ENCODE measurements at places on chromosomes 11 and 22.

DNA sequence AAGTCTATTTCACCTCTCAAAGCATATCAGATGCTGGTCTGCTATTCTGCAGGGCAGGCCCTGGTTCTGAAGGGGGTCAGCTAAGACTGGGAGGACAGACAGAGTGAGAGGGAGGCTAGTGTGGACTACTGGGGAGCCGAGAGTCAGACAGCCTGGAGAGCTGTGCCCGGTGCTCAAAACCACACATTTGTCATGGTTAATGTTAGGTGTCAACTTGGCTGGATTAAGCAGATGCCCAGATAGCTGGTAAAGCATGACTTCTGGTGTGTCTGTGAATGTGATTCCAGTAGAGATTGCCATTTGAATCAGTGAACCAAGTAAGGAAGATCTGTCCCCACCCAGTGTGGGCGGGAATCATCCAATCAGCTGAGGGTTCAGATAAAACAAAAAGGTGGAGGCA lies 102.6 kb downstream of the SNX19 start:
- no peak for DNase-seq

DNA sequence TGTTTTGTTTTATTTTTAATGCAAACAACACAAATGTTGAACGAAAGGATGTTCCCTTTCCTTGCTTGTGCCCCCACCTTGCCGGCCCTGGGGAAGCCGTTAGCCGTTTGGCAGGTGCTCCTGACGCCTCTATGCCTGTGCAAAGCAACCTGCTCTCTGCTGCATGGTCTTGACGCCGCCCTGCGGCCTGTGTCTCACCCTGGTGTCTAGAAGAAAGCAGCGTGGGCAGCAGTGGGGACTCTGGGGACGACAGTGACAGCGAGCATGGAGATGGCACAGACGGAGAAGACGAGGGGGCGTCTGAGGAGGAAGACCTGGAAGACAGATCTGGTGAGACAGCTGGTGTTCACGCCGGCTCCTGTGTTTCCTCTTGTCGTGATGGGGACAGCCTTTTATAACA lies 5.5 kb downstream of the PHRF1 start:
- no peak for DNase-seq

GRCh38 chr11:116950210-116950609 lies 112.8 kb upstream of the APOA1 start:
- DNase-seq = no peak

- no peak for DNase-seq
Observed at GRCh38 chr11:123483466-123483865, 53.4 kb downstream of the GRAMD1B start.

- no peak for DNase-seq
Observed at GRCh38 chr22:46935506-46936377, 173.3 kb downstream of the TBC1D22A start.

- no peak for DNase-seq
Observed at GRCh38 chr11:126840975-126841374, 159.6 kb downstream of the KIRREL3 start.

DNA sequence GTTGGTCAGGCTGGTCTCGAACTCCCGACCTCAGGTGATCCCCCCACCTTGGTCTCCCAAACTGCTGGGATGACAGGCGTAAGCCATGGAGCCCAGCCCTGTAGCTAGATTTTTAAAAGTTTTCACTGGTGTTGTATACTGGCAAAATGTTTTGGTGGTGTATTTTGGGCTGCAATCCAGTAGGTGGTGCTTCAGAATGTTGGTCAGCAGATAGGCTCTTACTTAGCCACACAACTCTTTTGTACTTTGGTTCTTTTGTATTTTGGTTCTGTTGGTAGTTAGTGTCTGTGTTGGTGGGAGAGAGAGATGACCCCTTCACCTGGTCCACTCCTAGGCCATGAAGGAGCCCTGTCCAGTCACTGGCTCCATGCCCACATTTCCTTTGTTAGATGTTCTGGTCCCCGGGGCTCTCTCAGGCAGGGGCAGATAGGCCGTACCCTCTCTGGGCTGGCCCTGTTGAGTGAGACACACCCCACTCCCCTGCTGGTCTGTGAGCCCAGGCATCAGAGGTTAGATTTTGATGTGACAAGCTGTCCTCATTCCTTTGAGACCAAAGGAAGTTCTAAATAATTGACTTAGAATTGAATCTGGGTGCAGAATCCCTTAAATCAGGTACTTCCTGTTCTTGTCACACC lies 123.8 kb downstream of the DDX10 start:
- DNase-seq = peak; percentile 20

GRCh38 chr11:33940538-33940815 lies 48.6 kb upstream of the LMO2 start:
- DNase-seq = no peak

- DNase-seq = no peak
Observed at GRCh38 chr11:67436459-67437081, 912 bp downstream of the PTPRCAP start.

GRCh38 chr11:3086114-3086513 lies 28.9 kb upstream of the CARS1 start:
- DNase-seq = no peak

DNA sequence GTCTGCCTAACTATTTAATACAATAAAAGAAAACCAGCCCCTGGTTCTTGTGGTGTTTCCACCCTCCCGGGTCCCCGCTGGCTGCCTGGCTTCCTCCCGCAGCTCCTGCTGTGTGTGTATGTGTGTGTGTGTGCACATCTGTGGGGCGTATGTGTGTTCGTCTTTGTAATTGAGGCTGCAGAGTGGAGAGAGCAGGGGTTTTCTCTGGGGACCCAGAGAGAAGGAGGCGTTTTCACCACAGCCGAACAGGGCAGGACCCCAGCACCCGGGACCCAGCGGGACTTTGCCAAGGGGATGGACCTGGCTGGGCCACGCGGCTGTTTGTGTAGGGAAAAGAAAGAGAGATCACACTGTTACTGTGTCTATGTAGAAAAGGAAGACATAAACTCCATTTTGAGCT lies 42.7 kb downstream of the IGLL1 start:
- no peak for DNase-seq

- DNase-seq = no peak
Observed at GRCh38 chr22:37012262-37012904, 6.9 kb downstream of the TST start.

DNA sequence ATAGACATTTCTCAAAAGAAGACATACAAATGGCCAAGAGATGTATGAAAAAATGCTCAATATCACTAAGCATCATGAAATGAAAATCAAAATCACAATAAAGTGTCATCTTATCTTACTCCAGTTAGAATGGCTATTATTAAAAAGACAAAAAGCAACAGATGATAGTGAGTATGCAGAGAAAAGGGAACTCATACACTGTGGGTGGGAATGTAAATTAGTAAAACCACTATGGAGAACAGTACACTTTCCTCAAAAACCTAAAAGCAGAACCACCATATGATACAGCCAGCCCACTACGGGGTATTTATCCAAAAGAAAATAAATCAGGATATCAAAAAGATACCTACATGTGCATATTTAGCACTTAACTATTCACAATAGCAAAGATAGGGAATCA lies 700.0 kb upstream of the ANO5 start:
- no peak for DNase-seq

- no peak for DNase-seq
Observed at GRCh38 chr11:15108592-15109130, 6.1 kb upstream of the INSC start.

DNA sequence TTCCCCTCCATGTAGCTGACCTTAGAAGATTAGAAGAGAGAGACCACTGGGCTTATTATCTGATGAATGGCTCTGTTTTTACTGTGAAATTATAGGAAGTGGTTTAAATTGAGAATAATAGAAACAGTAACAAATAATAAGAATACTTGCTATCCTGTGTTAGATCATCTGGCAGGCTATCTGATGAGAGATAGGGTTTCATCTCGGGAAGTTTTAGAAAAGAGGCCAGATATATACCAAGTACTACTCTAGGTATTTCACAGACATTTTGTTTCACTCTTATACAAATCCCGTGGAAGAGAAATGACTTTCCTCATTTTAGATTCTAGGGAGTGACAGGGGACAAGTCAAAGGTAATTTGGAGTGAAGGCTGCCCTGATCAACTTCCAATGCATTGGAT lies 198.4 kb downstream of the MAML2 start:
- DNase-seq = no peak

DNA sequence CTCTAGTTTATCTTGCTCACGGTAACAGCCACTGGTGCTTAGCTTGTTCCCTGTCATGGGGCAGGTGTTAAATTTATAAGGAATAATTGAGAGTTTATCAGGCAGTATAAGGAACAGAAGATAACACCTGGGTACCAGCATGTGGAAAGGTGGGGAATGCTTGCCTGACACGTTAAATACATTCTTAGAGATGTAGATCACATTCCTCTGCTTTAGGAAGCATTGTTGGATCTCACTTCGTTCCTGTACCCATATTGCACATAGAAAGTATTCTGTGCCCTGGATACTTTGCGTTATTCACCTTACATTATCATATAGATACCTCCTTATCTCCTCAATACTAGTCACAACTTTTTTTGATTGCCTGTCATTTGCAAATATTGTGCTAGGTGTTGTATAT lies 114.7 kb downstream of the UVRAG start:
- no peak for DNase-seq

DNA sequence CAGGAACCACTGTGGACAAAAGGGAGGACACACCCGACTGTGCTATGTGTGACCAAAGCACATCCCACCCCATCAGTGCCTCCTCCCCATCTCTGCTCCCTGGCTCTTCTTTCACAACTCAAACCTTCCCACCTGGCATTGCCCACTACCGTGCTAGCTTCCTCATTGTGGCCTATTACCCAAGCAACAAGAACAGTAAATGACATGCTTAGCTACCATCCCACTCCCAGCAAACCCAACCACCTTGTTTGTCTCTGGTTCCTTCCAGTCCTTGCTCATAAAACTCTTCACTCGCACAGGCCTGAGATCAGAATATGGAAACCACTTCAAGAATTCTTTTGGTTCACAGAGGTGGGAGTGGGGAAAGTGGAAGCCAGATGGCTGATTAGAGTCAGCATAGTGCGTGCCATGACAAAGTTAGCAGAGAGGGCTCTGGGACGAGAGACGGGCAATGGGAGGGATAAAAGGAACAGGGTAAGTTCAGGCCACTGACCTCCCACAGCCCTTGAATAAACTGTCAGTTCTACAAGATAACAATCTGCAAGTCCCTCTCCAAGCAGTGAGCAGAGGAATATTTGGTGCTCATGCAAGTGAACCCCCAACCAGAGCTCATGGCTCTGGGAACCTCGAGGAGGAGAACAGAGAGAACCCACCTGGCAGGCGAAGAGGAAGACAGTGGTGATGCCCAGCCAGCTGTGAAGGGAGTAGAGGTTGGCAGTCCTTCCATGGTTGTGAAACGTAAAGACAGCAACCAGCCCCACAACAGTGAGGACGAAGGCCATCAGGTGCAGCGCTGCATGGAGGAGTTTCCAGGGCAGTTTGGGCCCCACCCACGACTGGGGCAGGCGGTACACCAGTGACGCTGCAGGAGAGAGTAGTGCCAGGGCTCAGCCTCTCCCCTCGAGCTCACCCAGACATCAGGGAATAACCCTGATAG lies 8.3 kb downstream of the CYB561A3 start:
- DNase-seq = no peak

- no peak for DNase-seq
Observed at GRCh38 chr11:32870676-32871075, 21.9 kb upstream of the QSER1 start.

- DNase-seq = no peak
Observed at GRCh38 chr11:62015615-62016014, 48.2 kb upstream of the FTH1 start.

GRCh38 chr11:83249445-83249844 lies 36.7 kb downstream of the CCDC90B start:
- no peak for DNase-seq

GRCh38 chr22:27251563-27251962 lies 550.0 kb downstream of the MN1 start:
- no peak for DNase-seq

DNA sequence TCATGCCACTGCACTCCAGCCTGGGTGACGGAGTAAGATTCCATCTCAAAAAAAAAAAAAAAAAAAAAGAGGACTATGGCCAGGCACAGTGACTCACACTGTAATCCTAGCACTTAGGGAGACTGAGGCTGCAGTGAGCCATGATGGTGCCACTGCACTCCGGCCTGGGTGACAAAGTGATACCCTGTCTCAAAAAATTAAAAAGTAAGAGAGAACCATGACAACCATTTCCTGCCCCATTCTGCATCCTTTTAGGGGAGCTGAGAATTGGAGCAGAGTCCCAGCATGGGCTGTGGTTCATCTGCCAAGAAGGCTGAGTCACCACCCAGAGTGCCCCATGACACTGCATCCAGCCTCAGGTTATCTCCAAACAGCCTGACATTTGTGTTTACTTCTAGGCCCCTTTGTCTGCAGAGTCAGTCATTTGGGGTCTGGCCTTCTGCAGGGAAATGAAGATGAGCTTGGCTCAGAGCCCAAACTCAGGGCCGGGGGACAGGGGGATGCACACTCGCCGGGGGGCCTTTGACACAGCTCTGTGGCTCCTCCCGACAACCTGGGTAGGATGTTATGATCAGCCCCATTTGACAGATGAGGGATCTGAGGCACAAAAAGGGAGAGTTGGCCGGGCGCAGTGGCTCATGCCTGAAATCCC lies 4.7 kb downstream of the CSDC2 start:
- peak; percentile 63 for DNase-seq

- DNase-seq = no peak
Observed at GRCh38 chr11:119482521-119483011, 59.6 kb upstream of the THY1 start.

DNA sequence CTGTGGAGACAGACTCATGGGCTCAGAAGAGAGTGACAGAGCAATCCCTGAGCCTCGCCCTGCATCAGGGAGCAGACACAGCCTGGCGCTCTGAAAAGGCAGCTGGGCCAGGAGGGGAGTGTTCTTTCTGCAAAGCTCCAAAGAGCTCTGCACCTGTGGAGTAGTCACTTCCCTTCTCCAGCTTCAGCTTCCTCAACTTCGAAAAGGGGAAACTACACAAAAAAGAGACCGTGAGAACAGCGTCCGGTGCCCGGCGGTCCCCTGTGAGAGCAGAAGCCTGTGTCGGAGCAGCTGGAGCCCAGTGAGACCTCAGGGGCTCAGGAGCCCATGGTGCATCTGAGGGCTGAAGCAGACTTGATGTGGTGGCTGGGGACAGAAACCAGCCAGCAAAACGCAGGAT lies 35.1 kb downstream of the TP53I11 start:
- DNase-seq = no peak

DNA sequence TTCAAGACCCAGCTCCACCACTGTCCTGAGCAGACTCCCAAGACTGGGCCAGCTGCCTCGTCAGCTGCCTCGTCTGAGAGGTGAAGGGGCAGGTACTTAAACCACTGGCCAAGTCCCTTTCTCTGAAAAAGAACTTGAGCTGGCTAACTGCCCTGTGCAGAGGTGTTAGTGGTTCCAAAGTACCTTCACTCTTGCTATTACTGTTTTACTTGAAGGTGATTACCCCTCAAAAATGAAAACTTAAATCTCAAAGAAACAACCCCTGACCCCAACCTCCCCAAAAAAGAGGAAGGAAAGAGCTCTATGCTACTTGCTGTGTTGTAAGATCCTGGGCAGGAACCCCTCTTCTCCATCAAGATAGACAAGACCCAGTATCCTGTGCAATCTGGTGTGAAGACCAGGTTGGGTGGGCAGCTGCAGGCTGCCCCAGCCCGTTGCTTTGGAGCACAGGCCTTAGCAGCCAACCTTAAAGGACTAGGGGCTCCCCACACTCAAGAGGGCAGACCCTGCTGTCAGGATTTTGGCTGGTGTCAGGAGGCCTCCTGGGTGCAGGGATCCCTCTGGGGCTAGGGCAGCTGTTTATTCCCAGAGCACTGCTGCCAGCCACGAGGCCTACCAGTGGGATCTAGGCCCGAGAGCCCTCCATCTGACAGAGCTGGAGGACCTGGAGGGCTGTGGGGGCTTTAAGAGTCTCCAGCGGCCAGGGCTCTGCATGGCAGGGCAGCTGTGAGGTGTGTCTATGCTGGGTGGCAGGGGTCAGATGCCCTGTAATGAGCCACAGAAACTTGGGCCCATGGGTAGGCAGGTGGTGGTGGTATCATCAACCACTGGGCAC lies 13.0 kb downstream of the GUCD1 start:
- no peak for DNase-seq
